ENCODE measurements at places on chromosomes 11 and 22.
A peak's percentile ranks its signal among the peaks of the same experiment; 100 is the strongest.

GRCh38 chr11:115162919-115163318 lies 341.3 kb downstream of the CADM1 start:
- DNase-seq, result no peak

- DNase-seq, result no peak
These were observed 60.1 kb downstream of the DCUN1D5 start for GRCh38 chr11:103031834-103032233.

DNA sequence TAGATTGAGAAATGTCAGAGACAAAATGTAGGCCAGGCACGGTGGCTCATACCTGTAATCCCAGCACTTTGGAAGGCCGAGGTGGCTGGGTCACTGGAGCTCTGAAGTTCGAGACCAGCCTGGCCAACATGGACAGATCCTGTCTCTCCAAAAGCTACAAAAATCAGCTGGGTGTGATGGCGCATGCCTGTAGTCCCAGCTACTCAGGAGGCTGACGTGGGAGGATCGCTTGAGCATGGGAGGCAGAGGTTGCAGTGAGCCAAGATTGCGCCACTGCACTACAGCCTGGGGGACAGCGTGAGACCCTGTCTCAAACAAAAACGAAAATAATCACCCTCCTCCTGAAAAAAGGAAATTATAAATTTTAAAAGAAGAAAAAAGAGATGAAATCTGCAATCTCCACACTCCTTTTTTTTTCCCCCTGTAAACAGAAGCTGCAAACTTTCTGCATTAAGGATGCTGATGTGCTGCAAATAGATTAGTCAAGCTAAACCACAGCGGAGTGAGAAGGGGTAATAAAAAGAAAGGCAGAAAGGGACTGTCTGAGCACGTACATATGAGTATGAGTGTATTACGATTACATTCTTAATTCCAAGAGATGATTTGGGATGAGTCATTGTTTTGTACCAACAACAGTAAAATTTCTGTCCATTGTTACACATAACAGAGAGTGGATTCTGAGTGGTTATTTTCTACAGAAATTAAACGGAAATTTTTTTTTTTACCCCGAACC lies 87.3 kb downstream of the SIK3 start:
- no peak for DNase-seq

DNA sequence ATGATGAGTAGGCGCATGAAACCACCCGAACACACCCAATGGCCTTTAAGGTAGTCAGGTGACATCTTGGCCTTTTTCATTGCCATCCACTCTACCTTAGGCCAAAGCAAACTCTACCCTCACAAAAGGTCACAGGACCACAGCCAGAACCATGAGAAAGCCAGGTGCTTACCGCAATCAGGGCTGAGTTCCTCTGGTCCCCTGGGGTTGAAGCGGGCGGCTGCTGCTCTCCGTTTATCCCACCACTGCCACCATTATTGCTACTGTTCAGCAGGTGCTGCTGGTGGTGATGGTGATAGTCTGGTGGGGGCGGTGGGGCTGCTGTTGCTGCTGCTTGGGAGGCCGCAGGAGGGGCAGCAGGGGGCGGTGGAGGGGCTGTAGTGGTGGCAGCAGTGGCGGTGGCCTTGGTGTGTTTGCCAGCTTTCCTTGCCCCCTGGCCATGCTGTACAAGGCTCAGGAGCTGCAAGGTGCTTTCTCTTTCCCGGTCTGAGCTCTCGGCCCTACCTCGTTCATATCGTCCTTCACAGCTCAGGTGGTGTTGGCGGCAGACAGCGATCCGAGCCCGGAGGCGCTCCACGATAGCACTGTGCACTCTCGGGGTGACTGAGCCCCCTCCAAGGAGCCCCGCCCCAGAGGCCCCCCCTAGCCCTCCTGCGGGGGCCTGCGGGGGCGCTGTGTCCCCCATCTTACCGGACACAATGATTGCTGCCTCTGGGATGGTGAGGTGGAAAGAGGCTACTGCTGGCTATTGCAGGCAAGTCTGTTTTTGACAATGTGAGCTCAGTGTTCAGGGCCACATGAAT lies 1.6 kb downstream of the MAML2 start:
- peak; percentile 51 for DNase-seq

GRCh38 chr11:62443390-62444235 lies 24.8 kb downstream of the SCGB1A1 start:
- DNase-seq, result no peak

DNA sequence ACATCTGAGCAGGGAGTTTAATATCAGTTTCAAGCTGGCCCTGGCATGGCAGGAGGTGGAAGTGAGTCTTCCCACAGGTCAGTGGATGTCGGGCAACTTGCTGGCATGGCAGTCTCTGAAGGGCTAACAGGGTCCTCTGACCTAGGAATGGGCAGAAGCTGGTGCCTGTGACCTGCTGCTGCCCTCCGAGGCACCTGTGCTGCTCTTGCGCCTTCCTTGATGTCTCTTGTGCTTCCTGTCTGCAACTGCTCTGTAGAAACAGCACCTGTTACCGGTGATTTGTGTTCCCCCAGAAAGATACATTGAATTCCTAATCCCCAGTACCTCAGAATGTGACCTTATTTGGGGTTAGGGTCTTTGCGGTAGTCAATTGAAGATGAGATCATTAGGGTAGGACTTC lies 110.3 kb downstream of the RPS6KA4 start:
- DNase-seq, result no peak

DNA sequence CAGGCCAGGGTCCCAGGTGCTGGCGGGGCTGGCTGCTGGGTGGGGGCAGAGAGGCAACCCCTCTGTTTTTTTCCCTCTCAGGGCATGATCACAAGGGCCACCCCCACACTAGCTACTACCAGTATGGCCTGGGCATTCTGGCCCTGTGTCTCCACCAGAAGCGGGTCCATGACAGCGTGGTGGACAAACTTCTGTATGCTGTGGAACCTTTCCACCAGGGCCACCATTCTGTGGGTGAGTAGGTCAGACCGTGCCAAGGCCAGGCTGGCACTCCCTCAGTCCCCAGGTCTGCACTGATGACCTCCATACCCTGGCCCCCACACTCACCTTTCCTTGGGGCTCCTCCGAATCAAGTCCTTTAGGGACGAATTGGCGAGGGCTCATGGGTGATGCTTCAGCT lies 7.3 kb downstream of the TCN2 start:
- DNase-seq, result no peak

DNA sequence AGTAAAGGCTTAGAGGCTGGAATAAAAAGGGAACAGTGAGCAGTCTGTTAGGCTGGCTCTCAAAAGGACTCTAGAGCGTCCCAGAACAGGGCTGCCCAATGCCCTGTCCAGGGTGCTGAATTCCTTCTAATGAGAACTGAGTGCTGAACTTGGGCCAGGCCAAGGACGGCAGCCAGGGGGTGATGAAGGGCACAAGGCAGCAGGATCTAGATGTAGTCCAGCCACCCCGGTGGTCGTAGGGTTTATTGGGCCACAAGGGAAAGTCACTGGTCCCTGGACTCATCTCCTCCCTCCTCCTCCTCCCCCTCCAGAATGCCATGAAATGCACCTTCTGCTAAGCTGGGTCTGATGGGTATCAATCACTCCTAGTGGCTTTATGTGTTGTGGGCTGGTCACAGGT lies 19.2 kb downstream of the NPTXR start:
- DNase-seq, result peak; percentile 55

GRCh38 chr11:100232006-100232405 lies 455.1 kb upstream of the ARHGAP42 start:
- DNase-seq, result no peak

DNA sequence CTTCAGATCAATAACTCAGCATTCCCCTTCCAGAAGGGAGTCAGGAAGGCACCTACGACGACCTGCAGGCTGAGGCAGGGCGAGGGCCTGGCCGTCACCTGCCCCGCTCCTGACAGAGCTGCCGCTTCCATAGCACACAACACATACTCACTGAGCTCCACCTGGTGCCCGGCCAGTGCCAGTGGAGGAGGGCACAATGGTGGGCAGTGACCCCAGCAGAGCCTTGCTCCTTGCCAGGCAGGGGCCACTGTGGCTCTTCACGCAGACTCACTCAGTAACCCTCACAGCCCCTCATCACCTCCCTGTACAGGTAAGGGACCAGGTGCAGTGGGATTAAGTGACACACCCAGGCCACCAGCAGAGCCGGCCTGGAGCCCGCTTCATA lies 24.6 kb downstream of the LRFN4 start:
- no peak for DNase-seq

GRCh38 chr11:43895601-43896000 lies 15.0 kb downstream of the ALKBH3 start:
- DNase-seq, result no peak

GRCh38 chr11:36062796-36063365 lies 119.0 kb downstream of the LDLRAD3 start:
- no peak for DNase-seq

DNA sequence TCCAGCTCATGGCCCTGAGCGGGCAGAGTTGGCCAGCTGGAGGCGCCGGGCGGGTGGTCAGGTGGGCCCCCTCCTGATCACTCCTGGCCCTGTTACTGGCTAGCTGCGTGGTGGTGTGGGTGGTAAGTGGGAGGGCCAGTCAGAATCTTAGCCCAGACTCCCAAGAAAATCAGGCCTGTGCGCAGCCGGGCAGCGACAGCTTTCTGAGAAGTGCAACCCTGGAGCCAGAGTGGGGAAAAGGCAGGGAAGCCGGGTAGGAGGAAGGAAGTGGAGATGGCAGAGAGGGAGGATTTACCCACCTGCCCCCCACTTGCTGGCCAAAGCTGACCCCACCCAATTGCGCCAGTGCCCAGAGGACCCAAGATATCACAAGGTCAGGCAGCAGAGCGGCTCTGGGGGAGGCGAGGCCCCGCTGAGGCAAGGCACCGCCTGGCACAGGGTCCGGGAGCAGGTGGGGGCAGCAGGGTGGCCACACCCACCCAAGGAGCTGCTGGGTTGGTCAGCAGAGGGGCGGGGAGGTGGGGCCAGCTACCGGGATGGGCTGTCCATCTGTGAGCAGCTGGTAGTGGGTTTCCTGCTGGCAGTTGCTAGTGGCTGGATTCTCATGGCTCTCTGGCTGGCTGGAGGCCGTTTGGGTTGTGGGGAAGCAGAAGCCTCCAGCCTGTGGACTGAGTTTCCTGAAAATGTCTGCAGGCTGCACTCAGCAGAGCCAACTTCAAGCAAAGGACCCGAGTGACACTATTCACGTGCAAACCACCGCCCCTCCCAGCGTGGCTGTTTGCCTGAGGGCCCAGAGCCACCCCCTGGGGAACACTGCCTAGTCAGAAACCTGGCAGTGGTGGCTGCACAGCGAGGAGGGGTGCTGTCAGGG lies 196.4 kb downstream of the IGLL1 start:
- no peak for DNase-seq

DNA sequence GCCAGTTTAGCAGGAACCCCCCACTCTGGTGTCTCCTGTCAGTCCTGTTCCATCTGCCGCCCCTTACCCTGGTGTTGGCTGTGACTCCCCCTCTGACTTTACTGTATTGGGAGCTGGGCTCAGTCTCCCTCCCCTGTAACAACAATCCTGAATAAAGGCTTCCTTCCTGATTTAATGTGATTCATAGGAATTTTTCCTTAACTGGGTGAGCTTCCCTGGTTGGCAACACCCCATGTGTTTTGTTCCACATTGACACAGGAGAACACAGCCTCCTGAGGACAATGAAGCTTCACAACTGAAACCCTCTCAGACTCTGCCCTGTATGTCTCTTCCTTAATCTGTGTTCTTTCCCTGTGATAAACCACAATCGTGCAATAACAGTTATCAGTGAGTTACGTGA lies 8.4 kb downstream of the APOL4 start:
- DNase-seq, result no peak

DNA sequence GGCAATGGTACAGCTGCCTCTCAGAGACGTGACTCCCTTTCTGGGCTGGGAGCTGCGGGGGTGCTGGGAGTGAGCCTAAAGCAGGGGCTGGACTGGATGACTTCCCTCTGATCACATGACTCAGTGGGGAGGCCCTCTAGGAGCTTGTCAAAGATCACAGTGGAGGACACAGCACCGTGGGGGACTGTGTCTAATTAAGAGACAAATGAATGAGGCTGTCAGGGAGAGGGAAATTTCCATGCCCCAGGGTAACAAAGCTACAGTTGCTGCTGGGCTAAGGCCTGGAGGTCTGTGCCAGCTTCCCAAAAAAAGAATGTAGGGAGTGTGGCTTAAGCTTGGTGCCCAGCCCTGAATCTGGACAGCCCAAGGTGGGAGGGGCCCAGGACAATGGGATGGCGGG lies 262.8 kb upstream of the PLET1 start:
- DNase-seq, result no peak

- no peak for DNase-seq
These were observed 12.3 kb upstream of the OR56A3 start for GRCh38 chr11:5929571-5930368.

GRCh38 chr22:37202001-37202555 lies 10.2 kb downstream of the SSTR3 start:
- no peak for DNase-seq

DNA sequence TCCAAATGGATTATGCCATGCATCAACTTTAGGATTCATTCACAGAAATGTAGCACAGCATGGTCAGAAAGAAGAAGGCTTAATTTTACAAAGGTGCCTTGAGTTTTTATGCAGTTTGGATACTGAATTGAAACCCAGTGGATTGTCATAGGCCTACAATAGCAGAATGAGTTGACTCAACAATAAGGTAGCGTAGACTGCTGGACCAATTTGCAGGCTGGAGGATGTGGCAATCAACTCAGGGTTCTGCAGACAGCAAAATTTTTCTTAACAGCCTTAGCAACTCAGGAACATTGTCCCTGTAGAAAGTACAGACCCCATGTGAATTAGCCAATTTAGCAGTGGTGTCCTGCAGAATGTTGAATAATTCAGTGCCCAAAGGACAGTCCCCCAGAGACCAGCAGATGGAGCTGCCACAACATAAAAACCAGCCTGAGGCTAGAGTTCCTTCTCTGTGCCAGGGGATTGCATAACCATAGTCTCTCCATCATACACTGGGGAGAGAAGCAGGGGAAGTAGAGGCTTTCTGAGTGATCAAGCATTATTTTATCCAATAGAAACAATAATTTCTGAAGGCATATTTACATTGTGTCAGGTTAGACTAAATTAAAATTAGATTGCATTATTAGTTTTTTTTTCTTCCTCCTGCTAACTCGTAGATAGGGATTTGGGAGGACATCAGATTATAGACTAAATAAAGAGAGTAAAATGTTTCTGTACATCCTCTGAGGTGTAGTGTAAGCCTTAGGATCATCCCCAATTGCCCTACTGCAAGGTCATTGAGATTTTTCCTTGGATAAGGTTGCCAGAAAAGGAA lies 20.3 kb upstream of the MRPL17 start:
- DNase-seq, result peak; percentile 7

- DNase-seq, result no peak
These were observed 50.6 kb downstream of the ELFN2 start for GRCh38 chr22:37376643-37377042.

DNA sequence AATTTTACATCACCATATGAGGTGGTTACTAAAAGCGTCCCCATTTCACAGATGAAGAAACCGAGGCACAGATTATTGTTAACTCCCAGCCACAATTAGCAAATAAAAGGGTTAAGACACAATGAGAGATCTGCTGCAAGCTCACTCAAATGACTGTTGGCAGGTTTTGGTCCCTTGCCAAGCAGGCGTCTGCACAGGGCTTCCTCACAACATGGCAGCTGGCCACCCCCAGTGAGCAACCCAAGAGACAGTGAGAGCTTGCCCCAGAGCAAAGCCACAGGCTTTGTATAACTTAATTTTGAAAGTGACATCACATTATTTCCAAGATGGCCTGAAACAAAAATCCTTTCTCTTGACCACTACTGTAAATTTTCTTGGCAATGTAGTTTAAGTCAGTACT lies 217.6 kb downstream of the NTM start:
- DNase-seq, result no peak

Data from germinal center (tissue), 1 donor.